ENCODE measurements at places on chromosomes 6 and 20.

DNA sequence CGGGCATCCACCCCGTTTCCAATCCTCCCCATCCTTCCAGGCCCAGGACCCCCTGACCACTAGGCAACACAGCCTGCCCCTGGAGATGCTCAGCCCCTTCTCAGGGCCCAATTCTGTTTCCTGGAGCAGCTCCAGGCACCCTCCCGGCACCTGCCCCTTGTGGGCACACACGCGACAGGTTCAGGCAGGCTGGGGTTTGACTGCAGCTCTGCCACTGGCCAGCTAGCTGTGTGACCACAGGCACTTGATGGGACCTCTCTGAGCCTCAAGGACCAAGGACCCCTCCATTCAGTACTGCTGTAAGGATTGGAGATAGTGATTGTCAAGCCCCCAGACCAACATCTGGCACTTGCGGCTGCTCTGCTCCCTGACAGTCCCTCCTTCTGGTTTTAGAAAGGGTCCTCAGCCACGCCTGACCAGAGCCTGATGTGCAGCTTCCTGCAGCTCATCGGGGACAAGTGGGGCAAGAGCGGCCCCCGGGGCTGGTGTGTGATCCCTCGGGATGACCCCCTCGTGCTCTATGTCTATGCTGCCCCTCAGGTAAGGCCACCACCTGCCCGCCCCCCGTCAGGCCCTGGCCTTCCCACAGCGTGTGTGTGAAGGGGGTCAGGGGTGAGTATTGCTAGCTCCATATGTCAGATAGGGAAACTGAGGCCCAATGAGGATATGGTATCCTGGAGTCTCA is 21.7 kb downstream of the FGD2 start:
- no peak for DNase-seq

DNA sequence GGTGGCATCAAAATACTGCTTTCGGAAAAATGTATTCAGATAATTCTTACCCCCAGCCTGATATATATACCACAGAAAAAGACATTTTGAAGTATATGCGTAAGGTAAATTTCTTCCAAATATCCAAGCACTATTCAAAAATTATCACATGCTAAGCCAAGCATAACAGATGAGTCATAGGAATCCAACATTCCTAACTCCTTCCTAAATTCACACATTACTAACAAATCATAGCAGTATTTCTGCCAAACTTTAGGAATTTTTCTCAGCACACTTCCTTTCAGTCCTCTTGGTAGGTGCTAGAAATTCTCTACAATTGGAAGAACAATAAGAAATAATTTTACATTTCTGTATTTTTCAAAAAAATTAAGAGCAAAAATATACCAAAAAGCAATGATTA is 417.5 kb downstream of the EYS start:
- DNase-seq, result no peak

GRCh38 chr6:46215213-46215612 is 44.4 kb upstream of the ENPP5 start:
- no peak for DNase-seq

GRCh38 chr6:142416179-142416578 is 114.4 kb downstream of the ADGRG6 start:
- DNase-seq, result no peak

DNA sequence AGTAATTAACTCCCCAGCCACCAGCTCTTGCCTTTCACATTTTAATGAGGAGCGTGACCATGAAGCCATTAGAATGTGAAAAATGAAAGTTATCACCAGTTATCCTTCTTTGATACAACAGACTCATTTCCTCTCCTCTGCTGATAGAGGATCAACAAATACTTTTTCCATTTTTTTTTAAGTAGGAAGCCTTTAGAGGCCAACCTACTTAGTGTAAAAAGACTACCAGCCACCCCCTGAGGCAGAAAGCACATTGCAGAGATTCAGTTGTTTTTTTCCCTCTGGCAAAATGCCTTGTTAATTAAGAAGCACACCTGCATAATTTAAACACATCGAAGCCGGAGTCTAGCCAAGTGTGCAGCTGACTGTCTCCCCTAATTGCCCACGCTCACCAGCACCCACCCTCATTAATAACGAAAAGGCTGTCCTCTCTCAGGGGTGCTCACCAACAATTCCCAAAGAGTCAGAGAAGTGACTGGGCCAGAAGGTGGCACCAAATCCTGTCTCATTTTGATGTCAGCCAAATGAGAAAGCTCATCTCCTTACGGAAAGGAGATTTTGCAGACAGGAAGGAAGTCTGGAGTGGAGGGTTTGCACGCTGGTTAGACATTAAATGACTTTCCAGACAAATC is 60.9 kb upstream of the MC3R start:
- peak; percentile 16 for DNase-seq

GRCh38 chr6:16487996-16488674 is 249.7 kb downstream of the GMPR start:
- no peak for DNase-seq
